Esophagus squamous epithelium (tissue), 5 donors: ENCODE measurements at places on chromosomes 16 and 17. TPM values are rescaled to one million over a fixed set of nuclear protein-coding genes. Genes with fewer than 3 reads are reported as not detected.

DNA sequence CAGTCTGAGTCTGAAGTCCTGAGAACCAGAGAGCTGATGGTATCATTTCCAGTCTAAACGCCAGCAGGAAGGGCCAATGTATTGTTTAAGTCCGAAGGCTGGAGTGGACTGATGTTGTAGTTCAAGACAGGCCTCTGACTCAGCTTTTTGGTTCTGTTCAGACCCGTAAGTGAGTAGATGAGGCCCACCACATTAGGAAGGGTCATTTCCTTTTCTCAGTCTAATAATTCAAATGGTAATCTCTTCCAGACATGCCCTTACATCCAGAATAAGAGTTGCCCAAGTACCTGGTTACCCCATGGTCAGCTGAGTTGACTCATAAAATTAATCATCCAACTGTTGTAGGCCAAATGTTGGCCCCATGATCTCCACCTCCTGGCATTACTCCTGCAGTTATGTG lies 442.6 kb upstream of the HSBP1 start:
- DNase-seq = no peak

DNA sequence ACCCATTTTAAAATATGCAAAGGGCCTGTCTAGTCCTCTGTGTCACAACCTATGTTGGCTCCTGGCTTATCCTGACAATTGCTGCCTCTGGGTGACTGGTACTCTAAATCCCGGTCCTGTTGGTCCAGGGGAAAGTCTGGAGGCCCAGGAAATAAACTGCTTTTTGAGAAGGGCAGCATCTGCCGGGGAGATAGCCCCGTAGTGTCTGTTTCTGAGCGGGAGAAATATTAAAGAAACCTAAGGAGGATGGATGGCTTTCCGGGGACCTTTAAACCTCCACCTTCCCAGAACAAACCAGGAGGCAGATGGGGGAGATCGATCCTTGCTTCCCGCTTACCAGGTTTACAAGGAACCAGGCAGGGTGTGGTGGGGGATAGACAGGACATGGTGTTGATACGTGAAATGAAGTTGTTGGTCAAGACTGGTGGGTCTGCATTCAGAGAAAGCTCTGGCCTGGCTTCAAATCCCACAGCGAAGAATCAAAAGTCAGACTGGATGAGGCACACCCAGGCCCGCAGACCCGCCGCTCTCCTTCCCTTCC lies 3.8 kb downstream of the HOXB2 start:
- no peak for DNase-seq

DNA sequence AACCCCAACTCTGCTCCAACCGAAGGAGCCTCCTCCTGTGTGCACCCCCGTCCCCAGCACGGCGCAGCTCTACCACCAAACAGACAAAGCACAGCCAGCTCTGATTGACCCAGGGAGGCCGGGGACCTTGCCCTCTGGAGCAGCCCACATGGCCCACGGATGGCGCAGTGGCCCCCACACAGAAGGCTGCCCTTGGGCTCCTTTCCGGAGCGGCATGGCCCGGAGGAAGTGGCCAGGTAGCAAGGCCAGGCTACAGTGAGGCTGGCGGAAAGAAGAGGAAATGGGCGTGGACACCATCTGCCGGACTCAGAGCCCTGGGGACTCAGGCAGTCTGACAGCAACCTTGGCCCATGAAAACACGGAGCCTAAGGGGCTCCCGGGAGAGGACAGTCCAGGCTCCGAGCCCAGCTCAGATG lies 19.9 kb upstream of the ZC3H18 start:
- DNase-seq = no peak

The NXPH3 gene
- total RNA-seq = 0.70 TPM

The HOXB9 gene
- total RNA-seq = not detected

- DNase-seq = no peak
These were observed 47.9 kb downstream of the RABEP1 start for GRCh38 chr17:5329784-5330557.
